Activated CD4-positive, alpha-beta T cell treated with anti-CD3 and anti-CD28 coated beads, Interleukin-2, amount 50 U/mL, for 24 hours (primary cell): ENCODE measurements at places on chromosomes 11 and 22.

DNA sequence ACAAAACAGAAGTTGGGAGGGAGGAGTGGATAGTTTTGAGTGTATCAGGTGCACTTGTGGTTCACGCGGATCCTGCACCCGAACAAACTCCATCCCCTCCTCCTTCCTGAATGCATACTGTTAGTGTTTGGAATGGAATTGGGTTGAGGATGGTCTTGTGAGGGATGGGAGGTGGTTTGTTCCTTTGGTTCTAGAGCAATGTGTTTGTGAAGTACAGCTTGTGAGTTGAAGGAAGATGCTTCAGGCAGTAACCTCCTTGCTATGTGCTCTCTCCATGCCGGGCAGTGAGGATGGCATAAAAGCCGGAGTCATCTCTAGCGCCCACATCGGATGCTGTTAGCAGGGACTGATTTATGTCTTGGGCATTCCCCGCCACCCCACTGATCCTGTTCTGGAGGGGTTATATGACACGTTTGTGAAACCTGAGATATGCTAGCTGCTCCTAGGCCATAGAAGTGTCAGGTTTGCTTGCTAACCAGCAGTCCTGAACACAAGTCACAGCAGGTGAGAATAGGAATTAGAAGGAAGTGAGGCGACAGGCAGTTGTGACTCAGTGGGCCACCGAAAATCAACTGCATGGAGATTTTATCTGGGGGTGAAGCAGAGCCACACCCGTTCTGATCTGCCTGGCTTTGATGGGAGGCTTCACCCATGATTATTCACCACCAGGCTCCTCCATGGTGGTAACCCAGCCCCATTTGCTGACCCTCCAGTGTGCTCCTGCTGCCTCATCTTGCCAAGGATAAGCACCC lies 2.2 kb downstream of the BCR start:
- peak; percentile 62 for DNase-seq

GRCh38 chr11:74847395-74847794 lies 98.7 kb downstream of the RNF169 start:
- DNase-seq = no peak

DNA sequence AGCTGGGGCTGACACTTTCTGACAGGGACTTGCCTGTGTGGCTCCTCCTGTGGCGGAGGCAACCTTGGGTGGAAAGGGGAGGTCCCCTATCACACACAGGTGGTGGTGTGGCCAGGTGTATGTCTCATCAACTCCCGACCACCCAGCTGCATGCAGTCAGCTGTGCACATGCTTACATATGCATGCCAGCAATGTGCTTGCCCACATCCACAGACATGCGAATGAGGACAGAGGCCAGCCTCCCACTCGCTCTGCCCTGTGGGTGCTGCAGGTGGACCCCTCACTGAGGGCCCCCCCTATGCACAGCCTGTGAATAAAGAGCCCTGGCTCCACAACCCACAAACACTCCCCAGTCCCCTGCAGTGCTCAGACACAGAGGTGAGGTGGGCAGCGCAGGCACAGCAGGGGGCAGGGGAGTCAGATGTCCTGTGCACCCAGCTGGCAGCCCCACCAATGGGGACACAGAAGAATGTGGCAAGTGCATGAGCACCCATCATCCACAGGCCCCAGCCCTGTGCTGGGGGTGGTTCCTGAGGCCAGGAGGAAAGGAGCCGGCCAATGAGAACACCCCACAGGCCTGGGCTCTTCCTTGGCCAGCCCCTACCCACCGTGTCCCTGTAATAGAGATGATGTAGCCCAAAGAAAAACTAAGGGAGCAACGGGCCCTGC lies 9.5 kb downstream of the GNB1L start:
- no peak for DNase-seq

GRCh38 chr22:27331526-27332281 lies 469.9 kb downstream of the MN1 start:
- DNase-seq = no peak

- no peak for DNase-seq
These were observed 41.1 kb downstream of the PACS1 start for GRCh38 chr11:66111158-66111557.

DNA sequence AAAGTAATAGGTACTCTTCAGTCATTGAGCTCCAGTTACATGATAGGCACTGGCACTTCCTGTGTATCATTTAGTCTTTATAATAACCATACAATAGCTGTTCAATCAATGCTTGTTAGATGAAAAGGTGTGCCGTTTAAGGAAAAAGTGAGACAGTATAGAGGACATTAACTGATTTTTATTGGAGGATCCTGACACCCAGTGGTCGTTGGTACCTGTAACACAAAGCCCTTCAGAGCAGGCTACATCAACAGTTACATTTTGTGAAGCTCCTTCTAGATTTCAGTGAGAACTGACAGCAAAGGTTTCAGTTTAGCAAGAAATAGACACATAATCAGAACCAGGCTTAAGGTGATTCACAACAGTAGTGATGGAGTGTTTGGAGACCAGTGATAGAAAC lies 44.2 kb downstream of the CCDC81 start:
- no peak for DNase-seq

DNA sequence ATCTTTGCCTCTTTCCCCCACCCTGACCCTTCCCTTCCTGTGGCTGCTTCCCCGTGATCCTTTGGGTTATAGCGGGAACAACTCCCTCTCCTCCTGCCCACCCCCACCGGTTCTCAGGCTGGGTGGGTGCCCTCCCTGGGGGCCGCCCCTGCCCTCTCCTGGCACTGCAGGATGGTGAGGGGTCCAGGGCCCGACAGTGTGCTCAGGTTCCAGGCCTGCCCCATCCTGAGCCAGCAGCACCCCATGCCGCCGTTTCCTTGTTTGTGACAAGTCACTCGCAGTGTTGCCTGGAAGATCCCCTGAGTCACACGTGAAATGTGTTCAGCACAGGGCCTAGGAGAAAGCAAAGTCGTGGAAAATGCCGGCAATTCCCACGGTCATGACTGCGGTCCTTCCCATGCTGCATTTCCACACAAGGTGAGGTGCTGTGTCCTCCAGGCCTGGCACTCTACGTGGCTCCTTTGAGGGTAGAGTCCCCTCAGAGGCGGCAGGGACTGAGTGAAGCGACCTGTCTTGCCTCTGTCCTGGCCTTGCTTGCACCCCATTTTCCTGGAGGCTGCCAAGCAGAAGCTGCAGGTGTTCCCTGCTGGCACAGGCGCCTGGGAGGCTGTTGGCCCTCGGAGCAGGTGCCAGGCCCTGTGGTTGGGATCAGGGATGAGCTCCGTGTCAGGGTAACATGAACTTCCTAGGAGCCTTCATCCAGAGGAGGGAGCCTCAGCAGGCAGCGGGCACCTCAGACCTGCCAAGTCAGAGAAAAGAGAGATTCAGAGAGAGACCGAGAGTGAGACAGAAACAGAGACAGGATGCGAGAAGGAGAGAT lies 80.5 kb upstream of the LINC01488 start:
- DNase-seq = no peak

DNA sequence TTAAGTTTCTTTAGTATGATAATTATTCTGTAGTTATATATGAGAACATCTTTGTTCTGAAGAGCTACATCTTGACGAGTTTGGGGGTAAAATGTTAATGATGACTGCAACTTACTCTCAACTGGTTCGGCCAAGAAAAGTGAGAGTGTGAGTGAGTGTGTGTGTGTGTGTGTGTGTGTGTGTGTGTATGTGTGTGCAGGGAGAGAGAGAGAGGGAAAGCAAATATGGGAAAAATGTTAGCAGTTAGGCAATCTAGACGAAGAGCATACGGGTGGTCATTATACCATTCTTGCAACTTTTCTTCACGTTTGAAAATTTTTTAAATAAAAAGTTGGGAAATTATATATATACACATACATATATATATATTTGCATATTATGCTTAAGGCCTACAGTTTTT lies 18.3 kb upstream of the TMEM41B start:
- DNase-seq = no peak

GRCh38 chr11:10584071-10584501 lies 15.6 kb upstream of the LYVE1 start:
- DNase-seq = no peak

DNA sequence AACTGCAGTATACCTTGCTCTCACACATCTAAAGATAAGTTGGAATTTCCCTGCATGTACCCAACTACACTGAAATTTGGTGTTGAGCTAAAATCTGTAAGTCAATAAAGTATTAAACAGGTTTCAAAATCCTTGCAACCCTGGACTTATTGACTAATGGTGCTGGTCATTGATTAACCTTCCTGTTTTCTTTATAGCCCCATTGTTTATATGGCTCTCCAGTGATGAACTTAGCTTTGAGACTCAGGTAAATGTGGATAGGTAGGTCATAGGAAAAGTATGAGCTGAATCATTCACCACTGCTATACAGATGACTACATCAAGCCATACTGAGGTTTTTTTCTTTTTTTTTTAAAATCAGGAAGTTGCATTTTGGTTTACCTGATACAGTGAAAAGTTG lies 132.7 kb downstream of the FAT3 start:
- no peak for DNase-seq

DNA sequence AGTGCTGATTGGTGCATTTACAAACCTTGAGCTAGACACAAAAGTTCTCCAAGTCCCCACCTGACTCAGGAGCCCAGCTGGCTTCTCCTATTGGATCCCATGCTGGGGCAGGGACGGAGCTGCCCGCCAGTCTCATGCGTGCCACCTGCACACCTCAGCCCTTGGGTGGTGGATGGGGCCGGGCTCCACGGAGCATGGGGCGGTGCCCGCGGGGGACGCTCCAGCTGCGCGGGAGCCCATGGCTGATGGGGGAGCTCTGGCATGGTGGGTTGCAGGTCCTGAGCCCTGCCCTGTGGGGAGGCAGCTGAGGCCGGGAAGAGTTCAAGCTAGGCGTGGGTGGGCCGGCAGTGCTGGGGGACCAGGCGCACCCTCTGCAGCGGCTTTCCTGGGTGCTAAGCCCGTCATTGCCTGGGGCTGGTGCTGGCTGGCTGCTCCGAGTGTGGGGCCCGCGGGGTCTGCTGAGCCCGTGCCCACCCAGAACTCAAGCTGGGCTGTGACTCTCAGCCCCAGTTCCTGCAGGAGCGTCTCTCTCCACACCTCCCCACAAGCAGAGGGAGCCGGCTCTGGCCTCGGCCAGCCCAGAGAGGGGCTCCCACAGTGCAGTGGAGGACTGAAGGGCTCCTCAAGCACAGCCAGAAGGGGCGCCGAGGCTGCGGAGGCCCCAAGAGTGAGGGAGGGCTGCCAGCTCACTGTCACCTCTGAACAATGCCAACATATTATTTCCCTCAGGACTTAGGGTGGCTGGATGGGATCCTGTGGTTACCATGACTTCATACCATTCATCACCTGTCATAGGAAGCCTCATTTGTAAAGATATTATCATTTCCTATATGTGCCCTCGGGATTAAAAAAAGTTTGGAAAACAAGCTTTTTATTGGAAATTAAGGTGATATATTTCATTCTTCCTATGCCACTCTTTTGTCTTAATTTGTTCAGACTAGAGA lies 688.7 kb downstream of the ETS1 start:
- DNase-seq = no peak

- no peak for DNase-seq
These were observed 27.9 kb downstream of the ADAMTS15 start for GRCh38 chr11:130476200-130476921.

- DNase-seq = no peak
These were observed 46.3 kb upstream of the ANO1 start for GRCh38 chr11:70031631-70032469.

DNA sequence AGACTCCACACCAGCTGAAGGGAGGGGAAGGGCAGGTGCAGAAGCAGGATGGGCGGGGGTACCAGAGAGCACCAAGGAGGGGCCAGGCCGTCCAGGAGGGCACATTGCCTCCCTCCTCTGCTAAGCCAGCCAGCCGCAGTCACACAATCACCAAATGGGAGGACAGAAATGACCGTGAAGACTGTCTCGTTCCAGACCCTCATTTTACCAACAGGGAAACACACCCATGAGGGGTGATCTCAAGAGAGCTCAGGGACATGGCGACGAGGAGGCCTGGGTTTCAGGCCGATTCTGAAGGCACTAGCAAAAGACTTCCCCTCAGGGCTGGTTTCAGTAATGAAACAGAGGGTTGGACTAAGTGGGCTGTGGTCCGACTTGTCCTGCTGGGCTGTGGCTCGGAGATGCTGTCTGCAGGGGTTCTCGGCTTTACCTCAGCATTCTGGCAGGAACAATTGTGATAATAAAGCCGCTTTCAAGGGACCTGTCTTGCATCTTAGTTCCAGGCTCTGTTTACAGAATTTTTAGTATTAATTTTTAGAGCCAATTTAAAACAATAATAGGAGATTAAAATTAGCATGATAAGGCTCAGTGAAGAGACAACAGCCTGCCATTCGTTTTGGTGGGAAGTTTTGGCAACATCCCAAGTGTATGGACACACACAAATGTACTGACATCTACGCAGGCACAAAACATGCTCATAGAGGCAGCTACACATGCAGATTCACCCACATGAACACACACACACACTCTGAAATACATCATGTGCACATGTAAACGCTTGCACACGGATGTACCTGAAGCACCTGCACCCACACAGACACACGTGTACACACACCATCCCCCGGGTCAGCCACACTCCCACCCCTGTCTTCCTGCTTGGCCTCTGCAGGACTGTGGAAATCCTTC lies 2.0 kb upstream of the B3GAT1 start:
- DNase-seq = no peak

DNA sequence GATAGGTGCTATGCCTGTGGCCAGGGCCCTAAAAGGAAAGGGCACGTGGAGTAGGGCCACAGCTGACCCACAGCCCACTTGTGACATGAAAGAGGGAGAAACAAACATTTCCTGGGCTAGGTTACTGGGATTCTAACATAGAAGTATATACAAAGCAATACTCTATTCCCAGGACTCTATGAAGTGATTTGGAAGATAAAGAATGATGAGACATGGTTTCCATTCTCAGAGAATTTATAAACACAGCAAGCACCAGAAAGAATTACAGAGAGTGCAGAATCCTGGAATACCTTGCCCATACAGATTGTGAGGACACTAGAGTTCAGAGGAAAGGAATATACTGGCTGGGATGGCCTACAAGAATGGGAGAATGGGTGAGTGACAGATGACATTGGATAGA lies 86.4 kb downstream of the KIRREL3 start:
- DNase-seq = no peak

DNA sequence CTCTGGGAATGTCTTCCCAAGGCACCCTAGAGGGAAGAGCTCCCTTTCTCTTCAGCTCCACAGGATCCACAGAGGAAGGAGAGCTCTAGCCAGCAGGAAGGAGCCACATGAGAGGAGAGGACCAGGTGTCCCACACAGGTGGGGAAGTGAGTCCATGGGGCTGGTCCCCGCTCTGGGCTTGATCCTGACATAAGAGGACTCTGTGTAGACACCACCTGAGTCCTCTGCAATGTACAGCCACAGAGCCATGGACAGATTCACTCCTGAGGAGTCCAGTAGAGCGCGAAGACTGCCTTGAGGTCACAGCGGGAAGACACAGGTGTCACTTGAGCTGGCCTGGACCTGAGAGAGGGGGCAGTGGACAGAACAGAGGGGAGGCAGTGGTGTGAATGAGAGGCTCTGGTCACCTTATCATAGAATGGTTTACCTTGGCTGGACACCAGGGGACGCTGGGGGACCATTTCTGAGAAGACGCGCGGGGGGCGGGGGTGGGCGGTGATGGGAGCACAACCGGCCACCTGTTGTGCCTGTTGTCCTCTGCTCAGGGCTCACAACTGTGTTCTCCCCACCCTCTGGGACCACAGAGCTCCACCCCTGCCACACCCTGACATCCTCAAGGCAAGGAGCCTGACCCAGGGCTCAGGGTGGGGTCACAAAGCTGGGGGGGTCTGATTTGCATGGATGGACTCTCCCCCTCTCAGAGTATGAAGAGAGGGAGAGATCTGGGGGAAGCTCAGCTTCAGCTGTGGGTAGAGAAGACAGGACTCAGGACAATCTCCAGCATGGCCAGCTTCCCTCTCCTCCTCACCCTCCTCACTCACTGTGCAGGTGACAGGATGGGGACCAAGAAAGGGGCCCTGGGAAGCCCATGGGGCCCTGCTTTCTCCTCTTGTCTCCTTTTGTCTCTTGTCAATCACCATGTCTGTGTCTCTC lies 128.2 kb downstream of the ZNF280B start:
- DNase-seq = no peak

- DNase-seq = no peak
These were observed 291.0 kb downstream of the BRD1 start for GRCh38 chr22:49536571-49537131.
